ENCODE measurements at places on chromosomes 12 and 14. TPM values are rescaled to one million over a fixed set of nuclear protein-coding genes. Genes with fewer than 3 reads are reported as not detected.

DPF3 gene
- total RNA-seq, result 11.3 TPM

FAM222A gene
- 0.58 TPM for total RNA-seq

EPS8 gene
- 4.1 TPM for total RNA-seq

CCDC196 gene
- total RNA-seq, result not detected

OR11H7 gene
- total RNA-seq, result not detected

MGP gene
- not detected for total RNA-seq

GALNT9 gene
- total RNA-seq, result not detected

TAS2R30 gene
- total RNA-seq, result 2.4 TPM
